GF-D8 (cell line): ENCODE measurements at places on chromosomes 4 and X.

GRCh38 chr4:152310257-152310656 lies 225.6 kb downstream of the FBXW7 start:
- DNase-seq, result no peak

GRCh38 chr4:183989931-183990330 lies 84.8 kb downstream of the STOX2 start:
- no peak for DNase-seq

GRCh38 chr4:185885075-185885474 lies 73.1 kb upstream of the SORBS2 start:
- no peak for DNase-seq

DNA sequence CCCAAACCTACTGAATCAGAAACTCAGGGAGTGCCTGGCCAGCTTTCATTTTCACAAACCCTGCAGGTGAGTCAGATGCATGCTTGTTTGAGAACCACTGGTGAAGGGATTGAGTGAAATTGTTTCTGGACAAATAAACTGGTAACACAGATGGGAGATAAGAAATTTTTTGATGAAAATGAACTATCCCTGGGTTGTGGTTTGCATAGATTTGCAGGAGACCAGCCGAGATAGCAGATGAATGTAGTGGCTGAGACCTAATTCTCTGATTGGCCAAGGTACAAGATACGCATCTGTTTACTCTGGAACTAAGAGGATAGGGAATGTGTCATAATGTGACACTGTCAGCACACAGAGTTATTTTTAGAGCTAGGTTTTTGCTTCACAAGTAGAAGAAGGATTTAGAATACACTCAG lies 117.8 kb upstream of the NOCT start:
- no peak for DNase-seq

- DNase-seq, result no peak
Measured at GRCh38 chrX:6694221-6694620, 159.3 kb upstream of the VCX3A start.

DNA sequence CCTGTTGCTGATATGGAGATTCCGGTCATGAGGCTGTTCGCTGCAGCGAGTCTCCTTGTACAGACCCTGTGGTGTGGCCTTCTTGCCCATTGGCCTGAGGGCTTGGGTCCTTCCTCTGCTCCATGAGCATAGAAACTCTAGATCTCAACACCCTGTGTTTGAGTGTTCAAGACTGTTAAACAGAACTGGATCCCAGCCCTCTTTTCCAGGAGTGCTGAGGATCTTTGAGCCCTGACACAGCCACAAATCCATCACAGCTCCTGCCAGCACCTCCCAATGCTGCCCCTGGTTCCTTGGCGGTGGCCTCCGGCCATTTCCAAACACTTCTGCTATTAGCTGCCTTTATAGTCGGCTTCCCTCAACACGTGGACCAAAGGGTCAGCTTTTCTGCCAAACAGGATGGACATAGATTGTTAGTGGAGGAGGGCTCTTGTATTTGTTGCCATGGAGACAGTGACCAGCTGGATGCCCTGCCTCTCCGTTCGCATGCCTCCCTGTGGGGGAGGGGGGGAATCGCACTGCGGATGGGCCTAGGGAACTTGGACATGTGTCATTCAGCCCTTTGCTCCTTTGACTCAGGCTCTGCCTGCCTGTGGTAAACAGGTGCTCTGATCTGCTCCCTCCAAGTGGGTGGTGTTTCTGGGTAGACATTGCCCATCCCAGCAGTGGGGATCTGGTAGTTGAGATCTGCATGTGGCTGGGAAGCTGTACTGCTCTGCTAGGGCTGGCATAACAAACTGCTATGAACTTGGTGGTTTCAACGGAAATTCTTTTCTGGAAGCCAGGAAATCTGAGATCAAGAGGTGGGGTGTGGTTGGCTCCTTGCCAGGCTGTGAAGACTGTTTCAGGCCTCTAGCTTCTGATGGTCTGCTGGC lies 6.9 kb upstream of the WDR1 start:
- no peak for DNase-seq

- DNase-seq, result no peak
Measured at GRCh38 chr4:142416711-142417275, 429.3 kb downstream of the INPP4B start.

GRCh38 chr4:113827285-113827684 lies 65.7 kb upstream of the CAMK2D start:
- DNase-seq, result no peak

DNA sequence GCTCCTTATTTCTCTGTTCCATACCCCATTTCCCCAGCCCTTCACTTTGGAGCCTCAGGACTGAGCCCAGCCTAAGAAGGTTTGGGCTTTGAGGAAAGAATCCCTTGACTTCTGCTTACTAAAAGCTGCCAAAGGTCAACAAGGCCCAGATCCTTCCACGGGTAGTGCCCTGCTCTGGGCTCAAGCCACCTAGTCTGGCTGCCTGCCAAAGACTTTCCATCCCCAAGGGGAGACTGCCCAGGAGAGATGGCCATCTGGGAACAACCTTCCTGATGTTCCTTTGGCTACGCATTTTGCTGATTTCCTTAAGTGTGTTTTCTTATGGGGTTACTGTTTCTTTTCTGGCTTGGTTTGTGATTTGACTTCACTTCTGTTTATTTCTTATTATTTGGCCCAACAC lies 49.8 kb upstream of the NDP start:
- no peak for DNase-seq

DNA sequence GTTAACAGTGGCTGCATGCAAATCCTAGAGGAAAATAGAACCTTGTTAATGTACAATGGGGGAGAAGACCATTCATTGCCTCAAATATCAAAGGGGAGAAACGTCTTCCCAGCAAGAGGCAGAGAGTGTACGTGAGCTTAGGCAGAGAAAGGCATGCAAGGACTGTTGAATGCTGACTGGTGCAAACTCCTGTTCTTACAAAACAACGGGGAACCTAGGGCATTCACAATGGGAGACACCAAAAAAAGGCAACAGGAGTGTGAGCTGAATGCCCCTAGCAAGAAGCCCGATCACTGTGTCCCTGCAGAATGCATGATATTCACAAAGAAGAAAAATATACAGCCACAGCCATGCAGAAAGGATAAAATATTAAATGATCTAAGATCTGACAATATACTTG lies 184.9 kb downstream of the NSUN7 start:
- DNase-seq, result no peak

DNA sequence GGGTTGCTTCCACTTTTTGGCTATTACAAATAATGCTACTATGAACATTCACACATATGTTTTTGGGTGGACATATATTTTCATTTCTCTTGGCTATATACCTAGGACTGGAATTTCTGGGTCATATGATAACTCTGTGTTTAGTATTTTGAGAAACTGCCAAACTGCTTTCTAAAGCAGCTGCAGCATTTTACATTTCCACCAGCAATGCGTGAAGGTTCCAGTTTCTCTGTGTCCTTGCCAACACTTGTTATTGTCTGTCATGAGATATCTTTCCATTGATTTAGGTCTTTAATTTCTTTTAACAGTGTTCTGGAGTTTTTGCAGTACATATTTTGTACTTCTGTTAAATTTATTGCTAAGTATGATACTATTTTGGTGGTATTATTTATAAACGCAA lies 48.3 kb downstream of the CLCN5 start:
- no peak for DNase-seq

DNA sequence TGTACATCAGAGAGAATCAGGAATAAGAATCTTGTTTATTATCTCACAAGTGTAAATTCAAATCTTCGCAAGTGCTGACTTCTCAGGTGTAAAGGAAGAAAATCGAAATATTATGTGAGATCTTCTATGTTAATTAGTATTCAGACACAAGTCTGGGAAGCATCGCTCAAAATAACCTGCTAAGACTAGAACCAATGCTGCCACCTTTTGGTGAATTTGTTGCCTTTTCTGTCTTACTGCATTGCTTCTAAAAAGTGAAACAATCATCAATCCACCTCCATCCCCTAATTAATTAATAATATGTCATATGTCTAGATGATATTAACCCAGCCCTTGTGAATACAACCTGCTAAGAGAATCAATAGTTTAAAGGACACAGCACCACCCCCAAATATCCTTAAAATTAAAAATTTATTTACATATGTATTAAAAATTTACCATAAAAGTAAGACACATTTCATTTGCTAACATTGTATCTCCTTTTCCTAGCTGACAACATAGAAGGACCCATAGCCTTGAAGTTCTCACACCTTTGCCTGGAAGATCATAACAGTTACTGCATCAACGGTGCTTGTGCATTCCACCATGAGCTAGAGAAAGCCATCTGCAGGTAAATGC lies 3.5 kb downstream of the EPGN start:
- DNase-seq, result peak; percentile 3

DNA sequence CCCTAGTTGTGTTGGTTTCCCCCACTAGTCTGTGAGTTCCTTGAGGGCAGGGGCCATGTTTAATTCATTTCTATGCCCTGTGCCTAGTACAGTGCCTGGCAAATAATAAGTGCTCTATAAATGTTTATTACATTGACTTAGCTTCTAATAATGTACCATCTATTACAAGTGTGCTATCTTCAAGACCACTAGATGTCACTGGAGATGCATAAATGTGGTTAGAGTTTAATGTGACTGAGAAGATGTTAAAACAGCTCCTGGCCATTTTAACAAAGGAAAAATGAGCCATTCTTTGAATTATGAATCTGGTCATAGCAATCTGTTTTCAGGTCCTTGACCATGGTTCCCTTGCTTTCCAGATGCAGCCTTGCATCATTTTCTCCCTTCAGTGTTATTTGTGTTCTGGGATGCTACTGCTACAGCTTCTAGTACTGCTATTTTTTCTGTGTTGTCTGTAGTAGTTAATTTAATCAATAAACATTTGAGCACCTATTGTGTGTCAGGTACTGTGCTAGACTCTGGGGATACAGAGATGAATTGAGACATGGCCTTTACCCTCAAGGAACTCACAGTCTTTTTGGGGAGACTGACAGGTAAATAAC lies 43.2 kb downstream of the SLC9A6 start:
- peak; percentile 5 for DNase-seq

DNA sequence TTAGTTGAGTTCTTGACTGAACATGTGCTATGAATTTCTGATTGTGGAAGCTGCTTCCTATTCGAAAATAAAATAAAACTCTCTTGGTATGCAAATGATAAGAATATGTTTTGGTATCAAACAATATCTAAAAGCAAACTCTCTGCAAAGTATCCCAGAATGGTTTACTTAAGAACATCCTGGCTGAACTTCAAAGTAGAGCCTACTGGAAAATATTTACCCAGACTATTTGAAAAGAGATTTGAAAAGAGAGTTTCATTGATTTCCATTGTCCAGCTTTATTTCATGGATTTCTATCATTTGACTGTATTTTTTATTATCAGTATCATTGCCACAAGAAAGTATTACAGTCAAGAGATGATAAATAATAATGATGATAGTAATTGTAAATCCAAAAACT lies 171.1 kb upstream of the SLC7A11 start:
- DNase-seq, result no peak

- DNase-seq, result no peak
Measured at GRCh38 chr4:77710059-77710458, 104.4 kb downstream of the CXCL13 start.

GRCh38 chr4:128163177-128164117 lies 102.3 kb downstream of the LARP1B start:
- DNase-seq, result no peak

DNA sequence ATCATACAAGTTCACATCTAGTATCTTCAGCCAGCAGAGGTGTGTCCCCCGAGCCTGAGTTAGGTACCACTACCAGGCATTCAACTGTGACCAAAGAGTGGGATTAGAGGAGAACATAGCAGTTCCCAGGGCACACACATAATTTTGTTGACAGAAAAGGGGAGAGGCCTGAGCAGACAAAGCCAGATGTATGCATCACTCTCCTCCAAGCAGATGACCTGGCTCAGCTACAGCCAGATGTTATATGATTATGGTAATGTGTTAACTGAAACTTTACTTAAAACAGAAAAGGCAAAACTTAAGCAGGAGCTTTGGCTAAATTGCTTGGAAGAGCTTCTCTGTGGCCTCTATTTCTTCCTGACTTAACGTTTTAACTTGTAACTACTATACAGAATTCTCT lies 88.9 kb downstream of the CC2D2A start:
- DNase-seq, result no peak

DNA sequence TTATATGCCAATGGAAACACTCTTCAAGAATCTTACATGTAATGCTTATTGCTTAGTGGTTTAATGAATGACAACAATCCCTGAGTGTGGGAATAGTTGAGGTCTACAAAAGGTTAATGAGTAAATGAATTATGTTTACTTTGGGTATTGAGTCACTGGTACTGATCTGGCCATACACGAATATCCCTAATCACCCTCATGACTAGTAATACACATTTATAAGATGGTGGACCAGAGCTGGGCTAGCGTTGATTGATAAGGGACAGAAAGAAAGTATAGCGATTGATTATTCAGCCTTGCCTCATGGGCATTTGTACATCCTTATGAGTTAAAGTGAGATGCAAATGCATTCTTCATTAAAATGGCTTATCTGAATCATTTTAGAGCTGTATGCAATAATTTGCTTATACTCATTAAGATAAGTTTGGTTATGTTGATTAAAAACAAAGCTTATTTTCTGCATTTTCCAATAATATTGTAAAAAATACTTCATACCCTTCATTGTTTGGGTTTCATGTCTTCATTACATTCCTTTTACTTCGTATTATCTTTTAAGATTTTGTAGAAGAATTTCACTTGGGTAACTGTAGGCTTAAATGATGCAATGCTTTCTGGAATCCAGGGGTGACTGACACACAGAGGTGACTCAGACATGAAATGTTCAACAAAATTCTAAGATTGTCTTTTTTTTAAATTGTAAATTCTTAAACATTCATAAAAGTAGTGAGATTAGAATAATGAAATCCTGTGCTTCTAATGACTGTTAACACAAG lies 47.4 kb downstream of the FGF2 start:
- DNase-seq, result no peak

GRCh38 chrX:123961268-123962005 lies at the start of gene STAG2:
TSS of gene STAG2 (plus strand) at chrX:123961706. CDS start at chrX:124022628, 60,922 bp downstream.
- DNase-seq, result peak; percentile 76

- DNase-seq, result no peak
Measured at GRCh38 chr4:53962516-53963225, 101.7 kb downstream of the CHIC2 start.

DNA sequence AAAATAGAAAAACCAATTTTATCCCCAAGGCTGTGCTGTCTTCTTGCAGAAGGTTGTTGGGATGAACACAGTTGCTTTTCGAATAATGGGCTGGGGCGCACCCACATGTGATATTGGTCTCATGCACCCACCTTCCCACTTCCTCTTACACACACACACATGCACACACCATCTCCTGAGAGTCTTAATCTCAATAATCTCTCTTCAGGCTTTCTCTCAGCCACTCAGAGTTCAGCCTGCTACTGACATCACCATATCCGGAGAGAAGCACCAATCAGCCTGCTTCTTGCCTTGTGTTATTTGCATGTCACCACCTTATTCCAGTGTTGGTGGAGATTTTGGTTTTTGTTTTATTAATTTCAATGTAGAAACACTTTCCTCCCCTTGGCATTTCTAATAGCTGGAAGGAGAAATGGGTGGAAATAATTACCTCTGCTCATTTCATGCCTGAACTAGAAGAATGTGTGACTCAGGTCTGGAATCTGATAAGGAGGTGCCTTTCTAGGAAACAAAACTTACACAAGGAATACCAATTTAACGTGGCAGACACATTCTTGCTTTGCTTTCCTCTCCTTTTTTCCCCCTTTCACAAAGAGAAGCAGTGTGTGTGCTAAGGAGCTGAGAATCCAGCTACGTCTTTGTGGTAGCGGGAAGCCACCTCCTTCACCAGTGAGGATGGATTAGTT lies 400.2 kb downstream of the MID1IP1 start:
- no peak for DNase-seq

GRCh38 chr4:6297266-6297815 lies 27.7 kb downstream of the WFS1 start:
- DNase-seq, result no peak
